ENCODE measurements at places on chromosomes 2 and 18. TPM values are rescaled to one million over a fixed set of nuclear protein-coding genes. Genes with fewer than 3 reads are reported as not detected.

The SLC30A3 gene
- total RNA-seq, result not detected

GRCh38 chr2:69604026-69604678, 39.4 kb downstream of the AAK1 start:
- DNase-seq, result peak; percentile 59

The FOXD4L1 gene
- not detected for total RNA-seq

DNA sequence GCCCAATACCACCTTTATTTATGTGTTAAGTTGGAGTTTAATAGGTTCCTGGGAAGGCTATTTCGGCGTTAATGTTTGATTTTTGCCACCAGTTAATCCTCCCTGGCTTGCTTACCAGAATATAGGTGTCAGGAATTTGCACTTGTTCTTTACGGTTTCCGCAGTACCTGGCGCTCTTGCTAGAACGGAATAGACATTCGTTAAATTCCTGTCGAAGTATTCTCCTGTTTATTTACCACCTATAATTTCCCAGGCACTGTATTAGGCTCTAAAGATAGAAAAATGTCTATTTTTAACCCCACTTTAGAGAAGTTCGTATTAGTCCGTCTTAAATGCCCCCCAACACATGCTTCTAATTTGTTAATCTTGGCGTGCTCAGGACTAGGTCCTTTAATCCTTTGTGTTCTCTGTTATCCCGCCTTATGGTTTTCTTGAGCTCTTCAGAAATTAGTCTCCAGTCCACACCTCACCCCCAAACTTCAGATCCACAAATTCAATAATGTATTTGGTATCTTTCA, 575 bp downstream of the CCDC150 start:
- DNase-seq, result no peak

GRCh38 chr2:37919631-37920032, 5.5 kb upstream of the RMDN2 start:
- DNase-seq, result no peak

The DNAJC27 gene
- 1.1 TPM for total RNA-seq

The SAG gene
- not detected for total RNA-seq

- DNase-seq, result no peak
Observed at GRCh38 chr2:107384422-107384821, 442.3 kb upstream of the RGPD4 start.

DNA sequence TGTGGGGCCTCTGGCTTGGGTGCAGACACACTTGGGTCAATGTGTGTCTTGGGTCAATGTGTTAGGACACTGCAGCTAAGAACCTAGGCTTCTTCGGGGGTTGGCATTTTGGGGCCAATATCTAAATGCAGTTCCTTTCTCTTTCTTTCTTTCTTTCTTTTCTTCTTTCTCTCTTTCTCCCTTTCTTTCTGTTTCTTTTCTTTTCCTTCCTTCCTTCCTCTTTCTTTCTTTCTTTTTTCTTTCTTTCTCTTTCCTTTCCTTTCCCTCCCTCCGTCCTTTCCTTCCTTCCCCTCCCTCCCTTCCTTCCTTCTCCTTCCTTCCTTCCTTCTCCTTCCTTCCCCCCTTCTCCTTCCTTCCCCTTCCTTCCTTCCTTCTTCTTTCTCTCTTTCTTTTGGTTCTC, 57.7 kb upstream of the OSR1 start:
- no peak for DNase-seq

The TMEFF2 gene
- not detected for total RNA-seq

The WIPF1 gene
- total RNA-seq, result 0.61 TPM

The NEU2 gene
- not detected for total RNA-seq

The GKN2 gene
- total RNA-seq, result not detected

The IL1F10 gene
- total RNA-seq, result not detected

DNA sequence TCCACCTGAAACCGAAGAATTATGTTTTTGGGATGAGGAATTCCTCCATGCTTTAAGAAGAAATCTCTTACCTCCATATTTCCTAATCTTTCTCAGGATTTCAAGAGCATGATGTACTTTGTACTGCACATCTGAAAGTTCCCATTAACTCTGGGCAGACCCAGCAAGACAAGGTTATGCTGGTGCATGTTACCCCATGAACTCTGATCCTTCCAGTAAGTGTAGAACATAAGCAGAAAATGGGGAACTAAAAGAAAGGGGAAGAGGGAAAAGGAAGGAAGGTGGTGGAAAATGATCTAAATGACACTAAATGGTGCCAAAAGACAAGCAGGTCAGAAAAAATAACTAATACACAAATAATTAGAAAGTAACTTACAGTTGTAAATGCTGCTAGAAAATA, 50.7 kb downstream of the STRN start:
- no peak for DNase-seq

The STRADB gene
- total RNA-seq, result 69.4 TPM

The POTEC gene
- total RNA-seq, result not detected

The MC4R gene
- not detected for total RNA-seq

GRCh38 chr2:155298001-155298400, 599.5 kb downstream of the KCNJ3 start:
- DNase-seq, result no peak

The TLX2 gene
- not detected for total RNA-seq
